ENCODE measurements at places on chromosomes 5 and 9.

DNA sequence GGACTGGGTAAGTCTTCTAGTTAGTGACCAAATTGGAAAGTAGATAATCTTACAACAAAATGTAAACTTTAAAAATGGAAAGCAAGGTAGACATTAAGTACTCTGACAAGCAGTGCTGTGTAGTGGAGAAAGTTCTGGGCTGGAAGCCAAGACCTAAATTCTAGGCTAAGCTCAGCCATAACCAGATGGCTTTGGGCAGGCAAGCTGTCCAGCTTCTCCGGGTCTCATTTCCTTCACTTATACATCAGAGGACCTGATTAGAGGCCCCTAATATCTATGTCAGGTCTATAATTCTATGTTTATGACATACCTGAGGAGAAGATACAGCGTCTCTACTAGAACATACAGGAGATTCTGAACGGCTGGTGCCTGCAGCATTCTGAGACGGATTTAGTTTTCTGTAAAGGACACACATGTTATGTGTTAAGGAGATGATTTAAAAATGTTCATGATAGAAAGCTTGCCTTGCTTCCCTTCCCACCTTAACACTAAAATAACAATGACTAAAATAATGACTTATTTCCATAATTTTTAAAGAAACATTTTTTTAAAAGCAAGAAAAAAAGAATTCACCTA lies 61.2 kb downstream of the ELL2 start:
- DNase-seq, result no peak

- DNase-seq, result no peak
Observed at GRCh38 chr5:124519396-124519795, 227.0 kb downstream of the ZNF608 start.

DNA sequence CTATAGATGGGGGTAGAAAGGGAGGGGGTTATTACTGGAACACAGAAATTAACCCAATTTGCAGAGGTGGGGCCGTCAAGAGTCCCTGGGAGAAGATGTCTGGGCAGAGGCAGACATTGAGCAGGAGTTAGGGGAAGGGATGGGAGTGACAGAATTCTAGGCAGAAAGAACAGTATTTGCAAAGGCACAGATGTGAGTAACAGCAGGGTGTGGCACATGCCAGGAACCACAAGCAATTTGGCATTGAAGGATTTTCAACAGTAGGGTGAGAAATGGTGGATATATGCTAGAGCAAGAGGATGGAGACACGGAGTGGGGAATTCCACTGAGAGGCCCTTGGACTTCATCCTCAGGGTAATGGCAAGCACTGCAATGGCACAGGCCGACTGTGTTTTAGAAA lies 71.6 kb upstream of the FRRS1L start:
- DNase-seq, result no peak

DNA sequence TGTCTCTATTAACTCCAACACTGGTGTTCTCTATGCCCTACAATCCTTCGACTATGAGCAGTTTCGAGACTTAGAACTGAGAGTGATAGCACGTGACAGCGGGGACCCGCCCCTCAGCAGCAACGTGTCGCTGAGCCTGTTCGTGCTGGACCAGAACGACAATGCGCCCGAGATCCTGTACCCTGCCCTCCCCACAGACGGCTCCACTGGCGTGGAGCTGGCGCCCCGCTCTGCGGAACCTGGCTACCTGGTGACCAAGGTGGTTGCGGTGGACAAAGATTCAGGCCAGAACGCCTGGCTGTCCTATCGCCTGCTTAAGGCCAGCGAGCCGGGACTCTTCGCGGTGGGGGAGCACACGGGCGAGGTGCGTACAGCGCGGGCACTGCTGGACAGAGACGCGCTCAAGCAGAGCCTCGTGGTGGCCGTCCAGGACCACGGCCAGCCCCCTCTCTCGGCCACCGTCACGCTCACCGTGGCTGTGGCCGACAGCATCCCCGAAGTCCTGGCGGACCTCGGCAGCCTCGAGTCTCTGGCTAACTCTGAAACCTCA lies 2.0 kb downstream of the PCDHGA11 start:
- DNase-seq, result no peak

- no peak for DNase-seq
Observed at GRCh38 chr5:107431536-107431935, 239.2 kb downstream of the EFNA5 start.

DNA sequence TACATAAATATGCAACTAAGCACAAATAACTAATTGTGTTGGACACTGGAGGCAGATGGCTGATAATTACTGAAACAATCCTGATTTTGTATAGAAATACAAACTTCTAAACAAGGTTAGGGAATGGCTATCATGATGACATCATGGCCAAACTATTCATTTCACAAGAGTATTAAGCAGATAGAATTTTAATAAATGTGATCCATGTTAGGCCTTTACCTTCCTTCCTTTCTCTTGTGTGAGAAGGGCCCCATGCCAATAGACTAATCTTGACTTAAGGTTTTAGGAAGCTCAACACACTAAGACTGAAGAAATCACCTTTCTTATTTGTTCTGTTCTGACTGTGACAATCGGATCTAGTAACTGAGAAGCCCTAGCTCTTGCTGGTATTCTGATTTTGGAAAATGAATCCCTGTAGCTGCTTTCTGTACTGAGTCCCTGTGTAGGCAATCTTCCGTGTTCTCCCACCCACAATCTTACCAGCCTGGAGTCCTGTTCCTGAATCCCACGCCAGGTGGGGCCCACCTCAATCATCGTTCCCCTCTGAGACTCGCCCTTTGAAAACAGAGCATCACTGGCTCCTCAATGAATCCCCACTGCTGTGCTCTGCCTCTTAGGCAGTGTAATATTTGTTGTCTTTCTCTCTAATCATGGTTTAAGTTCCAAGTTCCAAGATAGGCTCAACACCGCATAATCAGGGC lies 168.7 kb upstream of the GNA14 start:
- DNase-seq, result no peak

GRCh38 chr5:132915681-132916080 lies 42.2 kb downstream of the LEAP2 start:
- DNase-seq, result no peak

- no peak for DNase-seq
Observed at GRCh38 chr5:114678778-114679177, 316.9 kb downstream of the KCNN2 start.

GRCh38 chr5:133347039-133347438 lies 265.3 kb downstream of the FSTL4 start:
- no peak for DNase-seq

- DNase-seq, result no peak
Observed at GRCh38 chr5:85132269-85132668, 747.6 kb upstream of the EDIL3 start.
